ENCODE measurements at places on chromosomes 16 and 17.

DNA sequence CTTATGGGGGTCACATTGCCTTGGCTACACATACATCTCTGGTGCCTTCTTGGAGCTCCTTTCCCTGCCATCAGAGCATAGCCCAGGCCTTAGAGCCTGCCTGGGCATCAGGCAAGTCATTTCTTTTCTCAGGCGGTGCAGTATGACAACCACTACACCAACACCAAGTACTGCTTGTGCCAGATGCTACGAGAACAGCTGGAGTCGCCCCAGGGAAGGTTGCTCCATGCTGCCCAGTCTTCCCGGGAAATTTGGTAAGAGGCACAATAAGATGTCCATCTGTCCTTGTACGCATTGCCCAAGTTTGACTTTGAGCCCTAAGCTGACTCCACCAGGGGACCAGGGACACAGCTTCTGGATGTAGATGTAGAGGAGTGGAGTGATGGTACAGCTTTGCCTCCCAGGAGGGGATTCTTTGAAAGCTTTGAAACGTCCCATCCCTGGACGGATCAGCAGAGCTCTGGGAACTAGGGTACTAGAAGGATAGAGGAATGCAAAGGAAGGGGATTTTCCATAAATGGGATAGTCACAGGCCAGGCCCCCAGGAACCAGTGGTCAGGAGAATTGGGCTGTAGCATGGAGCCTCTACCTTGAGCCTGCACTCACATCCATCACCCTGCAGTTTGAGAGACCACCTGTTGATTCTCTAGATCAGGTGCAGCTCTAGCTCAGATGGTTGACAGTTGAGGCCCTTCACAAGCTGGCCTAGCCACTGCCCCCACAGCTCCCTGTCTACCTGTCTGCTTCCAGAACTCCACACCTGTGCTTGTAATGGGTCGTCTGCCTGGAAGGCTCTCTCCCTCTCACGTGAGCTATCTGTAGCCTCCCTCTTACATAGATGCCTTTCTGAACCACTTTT lies 11.0 kb upstream of the NFATC3 start:
- DNase-seq, result no peak

GRCh38 chr17:78788451-78788850 lies 6.4 kb upstream of the CYTH1 start:
- DNase-seq, result no peak

DNA sequence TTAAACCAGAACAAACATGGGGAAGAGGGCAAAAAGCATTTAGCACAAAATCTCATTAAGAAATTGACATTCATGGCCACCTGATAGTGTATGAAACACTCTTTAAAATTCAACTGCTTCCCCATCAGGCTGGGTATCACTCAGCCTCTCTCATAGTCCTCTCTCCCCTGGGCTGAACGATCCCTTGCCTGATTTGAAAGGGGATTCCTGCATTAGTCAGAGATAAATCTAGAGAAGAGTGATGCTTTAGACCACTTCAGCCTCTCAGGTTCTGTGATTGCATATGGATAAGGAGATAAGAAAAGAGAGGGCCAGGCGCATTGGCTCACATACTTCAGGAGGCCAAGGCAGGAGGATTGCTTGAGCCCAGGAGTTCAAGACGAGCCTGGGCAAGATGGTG lies 280.0 kb downstream of the SOX9 start:
- DNase-seq, result no peak

DNA sequence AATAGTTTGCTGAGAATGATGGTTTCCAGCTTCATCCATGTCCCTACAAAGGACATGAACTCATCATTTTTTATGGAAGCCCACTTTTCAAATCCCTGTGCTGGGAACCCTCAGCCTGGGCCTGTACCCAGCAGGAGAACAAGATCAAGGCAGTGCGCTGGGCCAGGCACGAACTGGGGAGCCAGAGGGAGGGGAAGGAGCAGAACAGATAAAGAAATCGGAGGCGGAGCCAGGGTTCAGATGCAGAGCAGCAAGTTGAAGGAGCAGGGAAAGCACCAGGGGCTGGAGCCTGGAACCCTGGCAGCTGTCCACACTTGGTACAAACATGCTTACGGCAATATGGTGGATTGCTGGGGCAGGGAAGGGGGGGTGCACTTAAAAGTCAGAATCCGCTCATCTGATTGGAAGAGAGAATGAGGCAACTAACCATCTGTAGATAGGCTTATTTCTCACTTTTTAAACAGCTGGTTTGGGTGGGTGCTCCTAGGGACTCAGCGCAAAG lies 107.5 kb downstream of the NOG start:
- DNase-seq, result no peak

DNA sequence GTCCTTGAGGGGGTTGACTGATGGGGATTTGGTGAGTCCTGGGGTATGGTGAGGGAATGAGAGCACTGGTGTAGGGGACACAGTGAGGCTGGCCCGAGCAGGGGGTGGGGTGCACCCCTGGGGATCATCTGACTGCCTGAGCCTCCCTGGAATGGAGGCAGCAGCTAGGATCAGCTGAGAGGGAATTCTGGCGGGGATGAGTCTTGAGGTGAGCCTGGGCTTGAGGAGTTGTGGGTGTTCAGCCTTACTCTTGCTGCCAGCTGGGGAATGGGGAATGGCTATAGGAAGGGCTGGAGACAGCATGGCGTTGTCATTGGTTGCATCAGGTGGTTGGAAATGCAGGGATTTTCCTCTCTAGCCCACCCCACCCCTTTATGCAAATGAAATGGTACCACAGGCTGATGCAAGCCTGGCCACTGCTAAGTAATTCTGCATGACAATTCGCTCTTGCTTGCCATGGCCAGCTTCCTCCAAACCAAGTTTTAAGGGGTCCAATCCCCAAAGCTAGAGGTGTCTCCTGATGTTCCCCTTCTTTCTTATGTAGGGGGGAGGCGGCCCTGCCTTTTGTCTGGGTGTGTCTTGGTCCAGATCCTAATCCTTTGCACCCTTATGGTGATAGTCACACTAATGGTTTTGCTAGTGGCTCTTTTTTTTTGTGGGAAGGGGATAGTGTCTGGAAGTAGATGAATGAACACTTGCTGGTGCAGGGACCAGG lies 7.5 kb downstream of the NFE2L1 start:
- DNase-seq, result no peak

GRCh38 chr17:39547713-39548478 lies 59.8 kb downstream of the NEUROD2 start:
- no peak for DNase-seq

- DNase-seq, result no peak
Measured at GRCh38 chr16:46976550-46976949, 3.1 kb upstream of the DNAJA2 start.

GRCh38 chr17:66786107-66786506 lies 48.8 kb upstream of the CACNG5 start:
- no peak for DNase-seq

- no peak for DNase-seq
Measured at GRCh38 chr16:82899731-82900450, 273.1 kb downstream of the CDH13 start.

DNA sequence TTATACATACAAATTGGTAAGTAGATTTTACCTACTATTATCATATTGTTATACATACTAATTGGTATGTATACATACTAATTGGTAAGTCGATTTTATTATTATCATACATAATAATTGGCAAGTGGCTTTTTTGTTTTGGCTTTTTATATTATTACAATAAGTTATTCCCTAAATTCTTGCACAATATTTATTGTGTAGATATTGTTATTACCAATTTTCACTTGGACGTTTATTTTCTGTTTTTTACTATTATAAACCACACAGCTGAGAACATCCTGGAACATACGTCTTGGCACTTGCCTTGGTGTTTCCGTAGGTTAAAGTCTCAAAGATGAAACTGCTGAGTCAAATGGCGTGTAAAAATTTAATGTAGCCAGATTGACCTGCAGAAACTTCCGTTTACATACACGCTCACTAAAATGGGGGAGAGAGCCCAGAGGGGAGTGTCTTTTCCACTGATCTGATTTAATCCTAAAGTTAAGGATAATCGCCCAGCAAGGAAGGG lies 18.9 kb downstream of the GNGT2 start:
- DNase-seq, result no peak

DNA sequence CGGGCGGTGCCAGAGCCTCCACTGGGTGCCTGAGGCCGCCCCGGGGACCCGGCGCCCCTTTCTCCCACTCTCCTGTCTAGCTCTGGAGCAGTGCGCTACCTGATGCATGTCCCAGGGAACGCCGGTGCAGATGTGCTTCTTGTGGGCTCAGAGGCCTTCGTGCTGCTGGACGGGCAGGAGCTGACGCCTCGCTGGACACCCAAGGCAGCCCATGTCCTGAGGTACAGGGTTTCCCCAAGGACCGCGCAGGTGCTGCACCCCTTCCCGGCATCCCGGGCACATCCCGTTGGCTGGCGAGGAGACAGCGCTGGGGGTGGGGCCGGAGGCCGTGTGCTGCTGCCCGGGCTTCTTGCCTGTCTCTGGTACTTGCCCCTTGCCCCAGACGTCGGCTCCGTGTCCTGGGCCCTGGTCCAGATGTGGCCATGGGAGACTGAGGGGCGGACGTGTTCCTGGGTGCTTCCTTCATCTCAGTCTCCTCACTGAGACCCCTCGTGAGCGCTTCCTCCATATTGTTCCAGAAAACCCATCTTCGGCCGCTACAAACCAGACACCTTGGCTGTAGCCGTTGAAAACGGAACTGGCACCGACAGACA lies 12.5 kb downstream of the RGS11 start:
- no peak for DNase-seq

- DNase-seq, result no peak
Measured at GRCh38 chr16:50584033-50584722, 36.0 kb downstream of the NKD1 start.

- DNase-seq, result no peak
Measured at GRCh38 chr17:27348196-27348595, 54.3 kb downstream of the WSB1 start.

- no peak for DNase-seq
Measured at GRCh38 chr17:57090560-57091185, 5.6 kb downstream of the AKAP1 start.

DNA sequence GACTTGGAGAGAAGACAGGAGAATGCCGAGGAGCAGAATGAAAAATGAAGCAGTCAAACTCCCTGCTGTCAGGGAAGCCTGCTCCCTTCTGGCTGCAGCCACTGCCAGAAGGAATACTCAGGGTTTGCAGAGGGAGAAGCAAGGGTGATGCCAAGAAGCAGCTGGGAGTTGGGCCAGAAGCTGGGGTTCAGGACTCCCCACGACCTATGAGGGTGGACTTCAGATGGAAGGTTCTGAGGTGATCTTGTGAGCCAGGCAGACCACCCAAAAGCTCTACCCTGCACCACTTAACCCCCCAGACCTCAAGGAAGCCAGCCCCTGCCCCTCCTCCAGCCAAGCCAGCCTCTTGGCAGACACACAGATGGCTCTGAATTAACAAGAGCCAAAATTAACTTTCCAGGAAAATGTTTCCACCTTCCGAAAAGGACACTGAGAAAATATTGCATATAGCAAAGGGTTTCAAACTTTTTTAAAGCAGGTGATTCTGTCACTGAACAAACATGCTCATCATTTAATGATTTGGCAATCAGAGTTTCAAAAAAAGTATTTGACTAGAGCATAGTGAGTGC lies 126.0 kb upstream of the ERCC4 start:
- DNase-seq, result no peak

GRCh38 chr16:73308771-73309170 lies 260.8 kb upstream of the ZFHX3 start:
- no peak for DNase-seq

GRCh38 chr17:14664511-14664910 lies 363.6 kb downstream of the HS3ST3B1 start:
- DNase-seq, result no peak

GRCh38 chr16:58024486-58025350 lies 836 bp upstream of the MMP15 start:
- no peak for DNase-seq

GRCh38 chr16:2686912-2687507 lies 4.7 kb downstream of the KCTD5 start:
- DNase-seq, result no peak

- no peak for DNase-seq
Measured at GRCh38 chr17:82718986-82719685, 2.6 kb downstream of the FN3KRP start.

DNA sequence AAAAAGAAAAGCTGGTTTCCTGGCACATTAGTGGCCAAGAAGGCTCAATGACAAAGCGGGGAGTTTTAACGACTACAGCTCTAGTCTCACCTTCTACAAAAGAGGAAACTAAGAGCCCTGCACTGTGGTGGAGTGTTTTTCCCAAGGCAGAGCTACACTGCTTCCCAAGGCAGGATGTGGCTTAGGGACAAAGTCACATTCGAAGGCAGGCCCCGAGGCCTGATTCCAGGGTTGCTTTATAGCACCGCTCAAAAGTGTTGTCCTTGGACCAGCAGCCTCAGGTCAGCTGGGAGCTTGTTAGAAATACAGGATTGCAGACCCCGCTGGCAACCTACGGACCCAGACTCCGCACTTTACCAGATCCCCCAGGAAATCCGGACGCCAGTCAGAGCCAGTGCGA lies 23.8 kb downstream of the TMEM92 start:
- no peak for DNase-seq

DNA sequence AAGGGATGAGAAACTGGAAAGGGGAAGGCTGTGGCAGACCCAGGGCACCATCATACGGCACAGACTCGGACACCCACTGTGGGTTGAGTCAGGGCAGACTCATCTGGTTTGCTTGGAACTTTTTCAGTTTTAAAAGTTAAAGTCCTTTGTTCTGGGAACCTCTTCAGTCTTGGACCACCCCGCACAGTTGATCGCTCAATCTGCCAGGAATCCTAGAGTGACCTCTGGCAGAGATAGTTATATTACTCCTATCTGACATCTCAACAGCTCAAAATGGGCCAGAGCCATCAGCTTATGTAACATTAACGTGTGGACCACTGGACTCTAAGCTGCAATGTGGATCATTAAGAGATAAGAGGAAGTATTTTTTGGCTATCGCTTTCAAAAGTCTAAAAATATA lies 164.3 kb downstream of the ABCA8 start:
- no peak for DNase-seq

DNA sequence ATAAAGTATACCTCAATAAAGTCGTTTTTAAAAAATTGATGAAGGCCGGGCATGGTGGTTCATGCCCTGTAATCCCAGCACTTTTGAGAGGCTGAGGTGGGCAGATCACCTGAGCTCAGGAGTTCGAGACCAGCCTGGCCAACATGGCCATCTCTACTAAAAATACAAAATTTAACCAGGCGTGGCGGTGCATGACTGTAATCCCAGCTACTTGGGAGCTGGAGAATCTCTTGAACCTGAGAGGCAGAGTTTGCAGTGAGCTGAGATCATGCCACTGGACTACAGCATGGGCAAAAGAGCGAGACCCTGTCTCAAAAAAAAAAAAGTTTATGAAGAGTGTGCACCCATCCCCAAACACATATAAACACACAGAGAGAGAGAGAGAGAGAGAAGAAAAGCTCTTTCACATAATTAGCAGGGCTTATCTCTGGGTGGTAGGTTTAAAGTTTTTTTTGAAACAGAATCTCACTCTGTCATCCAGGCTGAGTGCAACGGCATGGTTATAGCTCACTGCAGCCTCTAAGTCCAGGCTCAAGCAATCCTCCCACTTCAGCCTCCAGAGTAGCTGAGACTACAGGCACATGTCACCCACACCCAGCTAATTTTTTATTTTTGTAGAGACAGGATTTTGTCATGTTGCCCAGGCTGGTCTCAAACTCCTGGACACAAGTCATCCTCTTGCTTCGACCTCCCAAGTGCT lies 3.0 kb downstream of the SREBF1 start:
- DNase-seq, result no peak

- DNase-seq, result no peak
Measured at GRCh38 chr17:29149431-29150064, 30.6 kb downstream of the MYO18A start.

- no peak for DNase-seq
Measured at GRCh38 chr16:81646561-81646960, 132.5 kb upstream of the PLCG2 start.

- DNase-seq, result no peak
Measured at GRCh38 chr16:50594308-50595260, 46.4 kb downstream of the NKD1 start.

GRCh38 chr17:45845376-45846185 lies 900 bp downstream of the SPPL2C start:
- DNase-seq, result no peak
